ENCODE measurements at places on chromosomes 13 and 19.

- DNase-seq = no peak
Measured at GRCh38 chr19:55197528-55197927, 11.8 kb downstream of the PTPRH start.

DNA sequence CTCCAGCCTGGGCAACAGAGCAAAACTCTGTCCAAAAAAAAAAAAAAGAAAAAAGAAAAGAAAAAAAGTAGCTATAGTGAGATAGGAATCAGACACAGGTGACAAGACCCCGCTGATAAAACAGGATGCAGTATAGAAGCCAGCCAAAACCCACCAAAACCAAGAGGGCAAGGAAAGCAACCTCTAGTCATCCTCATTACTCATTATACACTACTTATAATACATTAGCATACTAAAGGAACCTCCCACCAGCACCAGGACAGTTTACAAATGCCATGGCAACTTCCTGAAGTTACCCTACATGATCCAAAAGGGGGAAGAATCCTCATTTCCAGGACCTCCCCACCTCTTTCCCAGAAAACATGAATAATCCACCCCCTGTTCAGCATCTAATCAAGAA lies 35.6 kb upstream of the UBL3 start:
- DNase-seq = no peak

GRCh38 chr13:23749288-23749873 lies 139.8 kb downstream of the MIPEP start:
- no peak for DNase-seq

DNA sequence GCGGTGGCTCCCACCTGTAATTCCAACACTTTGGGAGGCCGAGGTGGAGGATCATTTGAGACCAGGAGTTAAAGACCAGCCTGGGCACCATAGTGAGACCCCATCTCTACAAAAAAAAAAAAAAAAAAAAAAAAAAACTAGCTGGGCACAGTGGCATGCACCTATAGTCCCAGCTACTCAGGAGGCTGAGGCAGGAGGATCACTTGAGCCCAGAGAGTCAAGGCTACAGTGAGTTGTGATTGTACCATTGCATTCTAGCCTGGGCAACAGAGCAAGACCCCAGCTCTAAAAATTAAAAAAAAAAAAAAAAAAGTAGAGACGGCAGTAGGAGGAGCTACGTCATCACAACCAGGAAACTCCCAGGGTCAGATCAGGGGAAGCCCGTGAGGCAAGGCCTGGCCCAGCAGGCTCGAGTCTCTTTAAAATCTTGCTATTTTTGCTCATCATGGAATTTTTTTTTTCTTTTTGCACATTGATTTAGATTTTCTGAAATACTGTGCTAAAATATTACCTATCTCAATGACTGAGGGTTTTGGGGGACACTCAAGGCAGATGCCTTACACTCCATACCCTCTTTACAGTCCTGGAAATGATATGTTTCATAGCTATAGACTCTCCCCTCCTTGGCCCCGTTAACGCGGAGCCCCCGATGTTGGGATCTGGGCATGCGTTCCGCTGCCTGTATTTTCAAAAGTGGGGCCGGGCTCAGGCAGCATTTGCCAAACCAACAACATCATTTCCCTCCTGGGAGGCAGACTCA lies 44.4 kb upstream of the USE1 start:
- no peak for DNase-seq

DNA sequence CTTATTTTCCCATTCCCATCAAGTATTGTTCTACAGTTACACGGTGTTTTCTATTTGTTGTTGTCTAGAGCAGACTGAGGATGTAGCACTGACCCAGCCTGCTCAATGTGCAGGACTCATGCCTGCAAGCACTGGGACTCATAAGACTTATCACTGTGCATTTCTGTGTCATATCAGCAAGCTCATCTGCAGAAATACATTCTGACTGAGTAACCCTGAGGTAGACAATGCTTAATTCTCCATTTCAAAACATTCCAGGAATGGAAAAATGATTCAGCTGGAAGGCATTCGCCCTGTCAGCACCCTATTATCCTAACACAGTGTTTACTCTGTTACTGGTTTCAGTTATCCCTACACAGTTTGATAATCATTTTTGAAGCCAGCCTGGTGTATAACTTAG lies 2506.4 kb downstream of the PCDH9 start:
- DNase-seq = no peak

GRCh38 chr13:62119739-62120700 lies 704.4 kb upstream of the PCDH20 start:
- DNase-seq = no peak

- DNase-seq = peak; percentile 65
Measured at GRCh38 chr19:47765523-47766358, 12.8 kb upstream of the SELENOW start.

- DNase-seq = no peak
Measured at GRCh38 chr13:44876782-44877324, 112.4 kb downstream of the NUFIP1 start.

DNA sequence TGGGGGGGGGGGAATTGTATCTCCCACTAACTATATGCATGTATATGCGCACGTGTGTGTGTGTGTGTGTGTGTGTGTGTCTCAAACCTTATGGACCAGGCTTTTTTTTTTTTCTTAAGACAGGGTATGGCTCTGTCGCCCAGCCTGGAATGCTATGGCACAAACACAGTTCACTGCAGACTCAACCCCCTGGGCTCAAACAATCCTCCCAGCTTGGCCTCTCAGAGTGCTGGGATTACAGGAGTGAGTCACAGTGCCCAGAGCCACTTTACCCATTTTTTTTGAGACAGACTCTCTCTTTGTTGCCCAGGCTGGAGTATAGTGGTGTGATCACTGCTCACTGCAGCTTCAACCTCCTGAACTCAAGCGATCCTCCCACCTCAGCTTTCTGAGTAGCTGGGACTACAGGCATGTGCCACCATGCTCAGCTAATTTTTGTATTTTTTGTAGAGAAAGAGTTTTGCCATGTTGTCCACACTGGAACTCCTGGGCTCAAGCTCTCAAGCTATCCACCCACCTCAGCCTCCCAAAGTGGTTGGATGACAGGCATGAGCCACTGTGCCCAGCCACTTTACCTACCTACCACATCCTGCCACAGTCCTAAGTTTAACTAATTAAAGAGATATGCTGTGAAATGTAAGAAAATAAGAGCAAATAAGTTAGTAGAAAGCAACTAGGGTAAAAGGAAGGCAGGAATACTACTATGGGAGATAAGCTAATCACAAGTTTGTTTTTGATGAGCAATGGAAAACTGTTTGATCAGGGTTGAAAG lies 2.4 kb downstream of the ZMYM5 start:
- DNase-seq = no peak

DNA sequence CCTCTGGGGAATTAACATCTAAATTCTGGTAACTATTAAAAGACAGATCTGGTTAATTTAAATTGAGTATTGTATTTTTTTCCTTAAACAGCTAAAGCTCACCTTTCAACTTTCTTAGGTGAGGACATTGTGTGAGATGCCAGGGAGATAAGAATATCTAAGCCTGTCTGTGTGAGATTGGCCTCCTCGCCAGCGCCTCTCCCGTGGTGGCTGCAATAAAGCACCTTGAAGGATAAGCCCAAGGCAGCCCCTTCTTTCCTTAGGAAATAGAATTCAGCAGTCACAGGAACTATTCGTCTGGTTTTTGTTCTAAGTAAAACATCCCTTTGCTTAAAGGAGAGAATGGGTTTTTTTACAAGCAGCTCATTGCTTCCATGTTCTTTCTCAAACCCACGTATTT lies 24.6 kb downstream of the NAXD start:
- DNase-seq = no peak

DNA sequence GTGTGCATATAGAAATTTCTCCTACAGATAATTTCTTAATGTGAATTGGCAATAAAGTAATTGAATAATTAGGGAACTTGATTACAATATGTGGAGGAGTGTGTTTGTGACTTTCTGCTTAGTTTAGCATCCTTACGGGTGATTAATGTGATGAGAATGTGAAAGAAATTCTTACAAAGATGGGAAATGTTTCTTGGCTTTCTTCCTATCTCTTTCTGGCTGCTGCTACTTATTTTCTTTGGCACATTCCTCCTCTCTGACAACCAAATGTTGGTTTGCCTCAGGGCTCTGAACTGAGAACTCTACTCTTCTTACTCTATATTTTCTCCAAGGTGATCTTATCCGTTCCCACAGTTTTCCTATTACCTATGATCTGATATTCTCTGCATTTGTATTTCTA lies 300.1 kb downstream of the TBC1D4 start:
- no peak for DNase-seq

DNA sequence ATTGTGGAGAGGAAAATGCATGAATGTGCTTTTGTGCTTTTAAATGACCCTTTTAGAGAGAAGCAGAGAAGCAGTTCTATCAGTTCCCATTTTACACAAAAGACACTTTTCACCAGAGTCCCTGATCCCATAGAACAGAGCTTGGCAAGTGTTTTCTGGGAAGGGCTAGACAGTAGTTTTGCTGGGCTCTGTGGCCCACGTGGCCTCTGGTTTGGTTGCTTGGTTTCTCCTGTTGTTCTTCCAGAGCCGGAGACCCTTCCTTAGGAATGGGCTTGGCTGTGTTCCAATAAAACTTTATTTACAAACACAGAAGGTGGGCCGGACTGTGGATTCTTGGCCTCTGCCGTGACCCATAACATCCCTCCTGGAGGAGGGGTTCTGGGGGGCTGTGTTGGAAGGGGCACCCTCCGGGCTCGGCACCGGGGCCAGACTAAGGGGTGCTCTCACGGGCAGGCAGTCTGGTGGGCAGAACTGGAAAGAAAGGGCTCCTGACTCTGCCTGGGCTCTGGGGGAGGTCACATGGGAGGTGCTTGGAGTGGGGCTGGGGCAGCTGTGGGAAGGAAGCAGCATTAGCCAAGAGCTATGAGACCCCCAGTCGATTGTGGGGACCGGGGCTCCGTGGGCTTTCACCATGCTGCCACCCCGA lies 3.2 kb downstream of the SPPL2B start:
- DNase-seq = no peak

DNA sequence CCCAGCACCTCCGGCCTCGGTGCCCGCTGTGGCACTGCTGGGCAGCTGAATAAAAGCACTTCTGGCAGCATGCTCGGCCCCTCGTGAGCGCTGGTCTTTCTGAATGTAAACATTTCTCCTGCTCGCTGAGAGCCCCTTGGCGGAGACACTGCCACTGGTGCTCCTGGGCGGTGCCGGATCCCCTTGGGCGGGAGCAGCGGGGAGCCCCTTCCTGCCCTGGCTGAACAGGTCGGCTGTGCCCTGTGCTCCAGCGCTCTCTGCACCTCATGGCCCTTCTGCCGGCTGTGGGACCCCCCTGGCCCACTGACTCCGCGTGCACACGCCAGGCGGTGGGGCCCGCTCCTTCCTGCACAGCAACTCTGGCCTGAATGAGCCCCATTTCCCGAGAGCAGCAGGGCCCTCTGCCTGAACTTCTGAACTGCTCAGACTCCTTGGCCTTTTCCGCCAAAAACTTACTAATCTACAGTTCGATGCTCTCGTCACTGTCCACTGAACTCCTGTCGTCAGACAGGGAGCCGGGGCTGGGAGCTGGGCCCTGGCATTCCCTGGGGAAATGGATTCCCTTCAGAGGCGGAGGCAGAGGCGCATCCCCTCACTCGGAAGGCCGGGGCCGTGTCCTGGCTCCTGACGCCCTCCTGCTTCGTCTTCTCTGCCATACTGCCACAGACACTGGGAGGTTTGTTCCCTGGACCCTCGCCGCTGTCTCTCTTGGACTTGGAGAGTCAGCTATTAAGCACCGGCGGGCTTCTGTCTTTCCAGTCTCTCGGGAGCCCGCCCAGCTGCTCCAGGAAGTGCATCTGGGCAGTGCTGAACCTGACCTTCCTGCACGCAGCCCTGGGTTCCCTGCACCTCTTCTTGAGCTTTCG lies 14.2 kb downstream of the RB1 start:
- no peak for DNase-seq

- no peak for DNase-seq
Measured at GRCh38 chr13:46595136-46595884, 42.3 kb downstream of the LRCH1 start.

GRCh38 chr13:112623051-112623711 lies 35.2 kb upstream of the TUBGCP3 start:
- no peak for DNase-seq

GRCh38 chr19:42052241-42052863 lies 17.7 kb downstream of the GRIK5 start:
- DNase-seq = no peak

DNA sequence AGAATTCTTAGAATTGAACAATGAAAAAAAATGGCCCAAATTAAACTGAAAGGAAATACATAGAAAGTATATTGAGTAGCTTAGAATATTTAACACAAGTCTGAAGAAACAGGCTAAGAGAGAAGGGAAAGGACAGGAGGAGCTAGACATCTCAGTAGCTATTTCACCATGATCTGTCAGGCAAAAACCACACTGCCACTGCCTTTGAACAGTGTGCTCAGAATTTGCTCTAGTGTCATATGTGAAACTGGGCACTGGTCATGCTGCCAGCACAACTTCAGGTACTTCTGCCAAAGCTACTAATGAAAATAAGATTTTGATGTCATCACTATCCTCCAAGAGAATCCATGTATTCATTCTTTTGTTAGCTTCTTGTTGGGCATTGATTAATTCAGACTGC lies 1280.8 kb upstream of the PCDH20 start:
- no peak for DNase-seq

DNA sequence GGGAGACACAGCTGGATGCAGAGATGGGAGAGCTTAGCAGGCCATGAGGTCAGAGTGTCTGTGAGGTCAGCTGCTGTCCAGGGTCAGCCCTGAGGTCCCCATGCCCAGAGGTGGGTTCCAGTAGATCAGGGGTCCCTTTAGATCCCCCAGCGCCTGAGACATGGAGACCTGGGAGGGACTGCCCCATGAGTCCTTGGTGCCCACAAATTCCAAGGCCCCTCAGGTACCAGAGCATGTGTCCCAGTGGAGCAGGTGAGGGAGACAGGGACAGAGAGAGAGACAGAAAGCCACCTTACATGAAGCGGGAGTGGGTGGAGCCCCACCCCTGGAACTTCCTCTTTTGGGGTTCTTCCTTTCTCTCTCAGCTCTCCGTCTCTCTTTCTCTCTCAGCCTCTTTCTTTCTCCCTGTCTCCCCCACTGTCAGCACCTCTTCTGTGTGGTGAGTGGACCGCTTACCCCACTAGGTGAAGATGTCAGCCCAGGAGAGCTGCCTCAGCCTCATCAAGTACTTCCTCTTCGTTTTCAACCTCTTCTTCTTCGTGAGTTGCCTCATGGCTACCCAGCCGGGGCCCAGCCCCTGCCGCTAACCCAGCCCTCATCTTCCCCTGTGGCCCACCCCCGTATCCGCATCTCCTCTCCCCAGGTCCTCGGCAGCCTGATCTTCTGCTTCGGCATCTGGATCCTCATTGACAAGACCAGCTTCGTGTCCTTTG lies at the start of gene CD37:
Gene CD37 (plus strand): TSS at position 336 of the 713 bp plus-strand sequence. CDS start 135 bp downstream, at position 471.
- no peak for DNase-seq

DNA sequence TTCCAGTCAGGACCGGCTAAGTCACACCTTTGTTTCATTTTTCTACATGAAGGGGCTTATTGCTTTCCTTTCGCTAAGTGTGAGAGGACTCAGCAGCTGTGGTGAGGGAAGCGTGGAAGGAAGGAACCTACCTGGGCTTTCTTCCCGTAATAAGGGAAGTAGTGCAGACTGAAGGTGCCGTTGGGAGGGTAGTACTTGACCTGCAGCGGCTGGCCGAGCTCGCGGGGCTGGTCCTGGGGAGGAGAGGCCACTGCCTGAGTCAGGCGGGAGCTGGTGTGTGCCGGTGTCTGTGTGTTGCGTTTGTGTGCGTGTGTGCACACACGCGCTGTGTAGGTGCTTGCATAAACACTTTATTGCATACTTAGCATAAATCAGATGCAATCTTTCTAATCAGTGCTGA lies 7.7 kb downstream of the ATP4B start:
- DNase-seq = no peak
